ENCODE measurements at places on chromosomes 16 and 17.
A peak's percentile ranks its signal among the peaks of the same experiment; 100 is the strongest.

DNA sequence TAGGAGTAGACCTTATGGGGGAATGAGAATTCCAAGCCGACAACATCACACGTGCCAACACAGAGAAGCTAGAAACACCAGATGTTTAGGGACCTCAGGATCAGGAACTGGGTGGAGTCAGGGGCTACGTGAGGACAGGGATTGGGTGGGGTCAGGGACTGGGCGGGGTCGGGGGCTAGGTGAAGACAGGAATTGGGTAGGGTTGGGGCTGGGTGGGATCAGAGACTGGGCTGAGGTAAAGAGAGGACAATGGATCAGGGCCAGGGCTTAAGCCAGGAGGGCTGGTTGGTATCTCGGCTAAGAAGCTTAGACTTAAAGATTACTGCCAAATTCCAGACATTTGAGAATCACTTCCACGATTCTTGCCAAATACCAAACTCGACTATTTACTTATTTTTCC is 11.6 kb downstream of the TEKT5 start:
- no peak for DNase-seq

DNA sequence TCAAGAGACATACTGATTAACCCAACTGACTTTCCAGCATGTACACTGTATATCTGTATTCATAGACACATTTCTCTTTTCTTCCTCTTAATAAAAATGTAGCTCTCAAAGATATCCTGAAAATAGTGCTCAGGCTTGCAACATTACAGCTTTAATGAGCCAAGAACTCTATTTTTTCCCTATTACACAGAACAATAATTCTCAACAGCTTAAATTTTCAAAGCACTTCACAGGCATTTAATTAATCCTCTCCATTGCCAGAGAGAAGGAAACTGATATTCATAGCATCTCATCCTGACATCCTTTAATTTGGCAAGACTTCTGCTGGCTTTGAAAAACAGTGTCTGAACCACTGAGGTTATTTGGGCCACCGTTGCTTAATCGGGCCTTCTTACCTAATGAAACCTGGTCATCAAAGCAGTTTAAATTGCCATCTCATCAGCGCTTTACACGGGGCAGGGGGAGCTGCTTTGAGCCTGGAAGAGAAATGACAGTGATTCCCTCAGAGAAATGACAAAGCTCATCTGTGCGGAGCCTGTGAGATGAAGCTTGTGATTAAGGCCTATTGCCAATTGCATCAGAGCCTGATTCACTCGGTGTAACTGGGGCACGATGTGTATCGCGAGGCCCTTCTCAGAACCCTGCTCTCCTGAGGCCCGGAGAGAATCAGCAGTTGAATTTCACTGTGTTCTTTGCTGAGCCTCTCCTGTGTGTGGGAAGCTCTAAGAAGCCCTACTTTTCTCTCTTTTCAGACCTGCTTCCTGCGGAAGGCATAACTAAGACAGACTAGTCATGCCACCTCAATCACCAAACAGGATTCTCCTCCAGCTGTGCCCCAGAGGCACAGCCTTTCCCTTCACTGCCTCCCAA is 8.5 kb upstream of the SIAH1 start:
- no peak for DNase-seq

DNA sequence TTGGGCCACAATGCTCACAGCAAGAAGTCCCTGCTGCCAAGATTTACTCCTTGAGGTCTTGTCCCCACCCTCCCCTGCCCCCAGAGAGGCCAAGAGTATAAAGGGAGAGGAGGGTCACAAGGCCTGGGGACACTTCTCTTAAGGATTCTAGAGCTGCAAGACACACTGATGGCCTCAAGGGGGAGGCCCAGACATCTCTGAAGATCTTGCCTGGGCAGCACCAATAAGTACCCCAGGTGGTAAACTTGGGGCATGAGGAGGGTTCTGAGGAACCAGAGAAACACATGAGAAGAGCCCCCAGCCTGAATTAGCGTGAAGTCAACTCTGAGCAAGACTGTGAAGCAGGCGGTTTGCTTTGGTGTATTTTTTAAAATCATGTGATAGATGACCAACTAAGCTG is 26.8 kb upstream of the MTMR4 start:
- no peak for DNase-seq

- DNase-seq = no peak
Measured at GRCh38 chr17:27341041-27341471, 47.1 kb downstream of the WSB1 start.

- no peak for DNase-seq
Measured at GRCh38 chr17:2337544-2338314, 428 bp downstream of the SGSM2 start.

- DNase-seq = no peak
Measured at GRCh38 chr17:41772218-41772585, 14.3 kb downstream of the JUP start.

GRCh38 chr17:51914577-51914976 is 243.9 kb downstream of the CA10 start:
- DNase-seq = no peak

- DNase-seq = no peak
Measured at GRCh38 chr16:86966777-86967176, 350.4 kb downstream of the C16orf95 start.

DNA sequence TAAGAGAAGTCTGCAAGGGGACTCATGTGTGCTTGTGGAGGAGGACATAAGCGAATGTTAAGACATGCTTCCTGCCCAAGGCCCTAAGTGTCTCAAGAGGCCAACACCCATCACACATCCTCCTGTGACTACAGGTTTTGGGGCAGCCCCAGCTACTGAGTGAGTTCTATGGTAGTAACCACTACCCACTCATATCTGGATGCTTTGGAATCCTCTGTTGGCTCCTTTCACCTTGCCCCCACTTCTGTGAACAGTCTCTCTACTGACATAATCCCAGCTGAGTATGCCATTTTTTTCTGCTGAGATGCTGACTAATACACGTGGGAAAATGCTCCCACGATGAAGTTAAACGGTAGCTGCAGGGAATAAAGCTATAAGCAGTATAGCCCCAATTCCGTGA is 153.5 kb downstream of the VPS53 start:
- DNase-seq = no peak

DNA sequence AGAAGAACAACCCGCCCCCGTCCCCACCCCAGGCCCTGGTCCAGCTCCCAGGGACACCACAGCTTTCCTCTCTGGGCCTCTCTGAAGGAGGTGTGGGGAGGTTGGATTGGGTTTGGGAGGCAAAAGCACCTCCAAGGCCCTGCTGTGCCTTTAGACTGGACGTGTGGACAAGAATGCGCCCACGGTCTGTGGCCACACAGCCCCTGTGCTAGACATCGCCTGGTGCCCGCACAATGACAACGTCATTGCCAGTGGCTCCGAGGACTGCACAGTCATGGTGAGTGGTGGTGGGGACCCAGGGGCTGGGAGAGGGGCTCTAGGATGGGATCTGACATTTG is 3.0 kb downstream of the CORO1A start:
- peak; percentile 44 for DNase-seq

DNA sequence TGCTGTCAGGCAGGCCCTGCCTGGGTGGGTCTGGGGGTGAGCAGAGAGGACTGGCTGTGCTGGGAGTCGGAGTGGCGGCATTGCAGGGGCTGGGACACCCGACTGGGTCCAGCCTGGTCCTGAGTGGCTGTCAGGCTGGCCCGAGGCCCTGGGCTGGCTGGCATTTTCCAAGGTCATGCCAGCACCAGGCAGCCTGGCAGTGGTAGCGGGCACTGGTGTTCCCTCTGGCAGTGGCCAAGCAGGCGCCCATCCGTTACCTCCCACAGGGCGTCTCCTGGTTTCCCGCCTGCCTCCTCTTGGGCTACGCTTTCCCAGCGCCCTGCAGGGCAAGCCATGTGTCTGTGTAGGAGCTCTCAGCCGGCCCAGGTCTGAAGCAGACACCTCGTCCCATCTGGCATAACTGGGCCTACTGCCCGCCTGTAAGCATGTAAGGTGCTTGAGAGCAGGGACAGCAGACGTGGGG is 5.7 kb upstream of the PKMYT1 start:
- no peak for DNase-seq

DNA sequence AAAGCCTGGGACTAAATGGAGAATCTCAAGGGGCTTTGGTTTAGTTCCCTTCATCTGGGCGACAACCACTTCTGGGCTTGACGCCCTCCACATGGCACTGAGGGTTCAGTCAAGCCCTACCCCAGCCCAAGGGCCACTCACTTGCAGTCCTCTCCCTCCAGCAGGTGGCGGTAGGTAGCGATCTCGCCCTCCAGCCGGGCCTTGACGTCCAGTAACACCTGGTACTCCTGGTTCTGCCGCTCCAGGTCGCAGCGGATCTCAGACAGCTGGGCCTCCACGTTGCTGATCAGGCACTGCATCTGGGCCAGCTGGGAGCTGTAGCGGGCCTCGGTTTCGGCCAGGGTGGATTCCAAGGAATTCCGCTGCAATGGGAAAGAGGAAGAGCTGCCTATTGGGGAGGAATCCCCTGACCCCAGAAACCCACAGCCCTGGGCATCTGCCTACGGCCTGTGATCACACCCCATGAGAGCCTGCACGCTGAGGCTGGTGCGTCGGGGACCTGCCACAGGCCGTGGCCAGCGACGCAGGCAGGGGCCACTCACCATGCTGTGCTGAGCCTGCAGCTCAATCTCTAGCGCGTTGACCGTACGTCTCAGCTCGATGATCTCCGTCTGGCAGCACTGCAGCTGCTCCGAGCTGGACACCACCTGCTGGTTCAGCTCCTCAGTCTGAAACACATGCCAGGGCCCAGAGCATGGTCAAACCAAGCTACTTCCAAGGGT is 2.7 kb downstream of the KRT36 start:
- no peak for DNase-seq

DNA sequence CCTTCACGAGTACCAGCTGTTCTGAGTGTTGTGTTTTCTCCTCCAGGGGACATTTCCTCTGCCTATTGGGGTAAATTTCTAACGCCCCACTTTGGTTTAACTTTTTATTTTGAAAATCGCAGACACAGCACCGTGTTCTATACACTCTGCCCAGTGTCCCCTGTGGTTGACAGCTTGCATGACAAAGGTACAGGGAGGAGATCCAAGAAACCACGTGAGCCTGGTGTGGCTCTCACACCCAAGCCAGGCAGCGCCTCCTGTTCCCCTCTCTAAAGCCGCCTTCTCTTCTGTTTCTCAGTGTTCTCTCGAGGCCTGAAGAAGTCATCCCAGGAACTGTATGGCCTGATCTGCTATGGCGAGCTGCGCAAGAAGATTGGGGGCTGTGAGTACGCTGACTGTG is 25.4 kb downstream of the CRAMP1 start:
- DNase-seq = no peak

- no peak for DNase-seq
Measured at GRCh38 chr16:51938861-51939260, 608.1 kb downstream of the TOX3 start.

DNA sequence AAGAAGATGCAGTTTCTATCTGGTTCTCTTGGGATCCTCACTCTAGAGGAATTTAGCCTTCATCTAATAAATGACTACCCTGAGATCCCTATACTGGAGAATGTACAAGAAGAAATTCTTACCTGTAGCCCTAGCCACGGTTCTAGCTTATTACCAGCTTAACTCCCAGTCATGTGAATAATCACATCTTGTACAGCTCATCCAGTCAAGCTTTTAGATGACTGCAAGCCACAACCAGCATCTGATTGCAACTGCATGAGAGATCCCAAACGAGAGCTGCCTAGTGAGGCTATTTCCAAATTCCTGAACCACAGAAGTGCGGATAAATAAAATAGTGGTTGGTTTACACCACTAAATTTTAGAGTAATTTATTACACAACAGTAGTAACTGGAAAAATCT is 196.0 kb upstream of the CPHXL start:
- DNase-seq = no peak

DNA sequence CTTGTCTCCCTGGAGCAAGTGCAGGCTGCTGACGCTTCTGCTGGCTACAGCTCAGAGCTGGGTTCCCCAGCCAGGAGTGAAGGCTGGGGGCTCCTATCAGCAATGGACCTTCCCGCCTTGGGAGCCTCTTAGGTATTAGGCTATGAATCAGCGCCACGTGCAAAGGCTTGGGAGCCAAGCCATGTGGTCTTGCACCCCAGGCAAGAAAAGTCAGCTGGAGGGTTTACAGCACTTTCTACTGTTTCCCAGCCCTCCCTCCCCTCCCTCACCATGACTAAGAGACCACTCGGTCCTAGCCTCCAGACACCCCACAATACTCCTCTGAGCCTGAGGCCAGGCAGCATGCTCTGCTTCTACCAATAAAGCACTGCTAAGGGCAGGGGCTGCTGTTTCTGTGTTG is 12.3 kb downstream of the EPX start:
- no peak for DNase-seq

- no peak for DNase-seq
Measured at GRCh38 chr16:78903843-78904242, 696.7 kb downstream of the MAF start.

DNA sequence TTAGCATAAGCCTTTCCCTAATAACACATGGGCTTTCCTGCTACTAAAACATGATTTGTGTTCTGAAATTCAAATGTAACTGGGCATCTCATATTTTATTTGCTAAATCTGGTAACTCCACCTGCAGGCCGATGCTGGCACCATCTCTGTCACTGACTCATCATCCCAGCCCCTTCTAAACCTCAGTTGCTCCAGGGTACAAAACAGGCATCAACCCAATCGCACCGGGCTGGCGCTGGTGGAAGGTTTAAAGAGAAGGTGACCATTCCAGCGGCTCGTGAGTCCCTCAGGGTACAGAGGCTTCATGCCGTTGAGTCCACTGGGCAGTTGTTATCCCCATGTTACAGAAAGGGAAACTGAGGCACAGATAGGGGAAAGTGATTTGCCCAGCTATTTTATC is 27.1 kb downstream of the PPL start:
- no peak for DNase-seq

DNA sequence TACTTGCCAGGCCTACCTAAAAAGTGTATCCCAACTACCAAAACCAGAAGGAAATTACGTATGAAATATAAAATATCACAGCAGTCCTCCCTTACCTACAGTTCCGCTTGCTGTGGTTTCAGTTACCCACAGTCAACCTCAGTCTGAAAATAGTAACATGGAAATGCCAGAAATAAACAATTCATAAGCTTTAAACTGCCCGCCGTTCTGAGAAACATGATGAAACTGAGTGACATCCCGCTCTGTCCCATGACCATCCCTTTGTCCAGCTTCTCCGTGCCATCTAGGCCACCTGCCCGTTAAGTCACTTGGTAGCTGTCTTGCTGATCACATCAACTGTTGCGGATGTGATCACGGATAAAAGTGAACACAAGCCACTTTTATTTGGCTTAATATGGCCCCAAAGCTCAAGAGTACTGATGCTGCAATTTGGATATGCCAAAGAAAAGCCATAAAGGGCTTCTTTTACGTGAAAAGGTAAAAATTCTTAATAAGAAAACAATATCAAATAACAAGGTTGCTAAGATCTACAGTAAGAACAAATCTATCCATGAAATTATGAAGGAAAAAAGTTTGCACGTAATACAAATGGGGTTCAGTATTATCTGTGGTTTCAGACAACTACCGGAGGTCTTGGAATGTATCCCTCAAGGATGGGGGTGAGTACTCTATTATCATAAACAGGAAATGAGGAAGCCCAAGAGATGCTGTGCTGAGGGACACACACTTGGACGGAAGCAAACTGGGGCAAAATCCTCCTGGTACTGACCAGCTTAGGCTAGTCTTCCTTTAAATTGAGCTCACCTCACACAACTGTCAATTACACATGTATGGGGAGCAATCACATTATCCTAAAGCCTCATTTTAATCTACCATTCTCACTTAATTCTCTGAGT is 8.2 kb downstream of the USP22 start:
- DNase-seq = peak; percentile 13
